ENCODE measurements at places on chromosomes 16 and 17.

DNA sequence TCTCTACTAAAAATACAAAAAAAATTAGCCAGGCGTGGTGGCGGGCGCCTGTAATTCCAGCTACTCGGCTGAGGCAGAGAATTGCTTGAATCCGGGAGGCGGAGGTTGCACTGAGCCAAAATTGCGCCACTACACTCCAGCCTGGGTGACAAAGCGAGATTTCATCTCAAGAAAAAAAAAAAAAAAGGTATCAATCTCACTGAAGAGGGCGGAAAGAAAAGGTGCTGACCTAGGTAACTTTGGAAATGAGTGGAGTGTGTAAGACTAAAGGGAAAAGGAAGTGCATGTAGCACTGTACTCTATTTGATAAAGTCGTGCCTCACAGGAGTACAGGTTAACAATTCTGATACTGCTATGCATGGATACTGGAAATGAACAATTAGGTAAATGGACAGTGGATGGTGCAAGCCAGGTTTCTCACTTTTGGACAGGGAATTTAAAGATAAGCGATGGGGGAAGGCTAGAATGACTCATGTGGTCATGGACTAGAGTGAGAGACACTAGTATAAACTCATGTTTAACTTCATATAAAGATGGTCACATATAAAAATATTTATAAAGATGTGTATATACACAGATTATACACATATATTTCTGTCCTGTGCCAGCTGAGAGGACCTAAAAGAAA is 142.9 kb downstream of the CDK5R1 start:
- DNase-seq = no peak

GRCh38 chr16:67284699-67285646 is 5.6 kb downstream of the PLEKHG4 start:
- no peak for DNase-seq

DNA sequence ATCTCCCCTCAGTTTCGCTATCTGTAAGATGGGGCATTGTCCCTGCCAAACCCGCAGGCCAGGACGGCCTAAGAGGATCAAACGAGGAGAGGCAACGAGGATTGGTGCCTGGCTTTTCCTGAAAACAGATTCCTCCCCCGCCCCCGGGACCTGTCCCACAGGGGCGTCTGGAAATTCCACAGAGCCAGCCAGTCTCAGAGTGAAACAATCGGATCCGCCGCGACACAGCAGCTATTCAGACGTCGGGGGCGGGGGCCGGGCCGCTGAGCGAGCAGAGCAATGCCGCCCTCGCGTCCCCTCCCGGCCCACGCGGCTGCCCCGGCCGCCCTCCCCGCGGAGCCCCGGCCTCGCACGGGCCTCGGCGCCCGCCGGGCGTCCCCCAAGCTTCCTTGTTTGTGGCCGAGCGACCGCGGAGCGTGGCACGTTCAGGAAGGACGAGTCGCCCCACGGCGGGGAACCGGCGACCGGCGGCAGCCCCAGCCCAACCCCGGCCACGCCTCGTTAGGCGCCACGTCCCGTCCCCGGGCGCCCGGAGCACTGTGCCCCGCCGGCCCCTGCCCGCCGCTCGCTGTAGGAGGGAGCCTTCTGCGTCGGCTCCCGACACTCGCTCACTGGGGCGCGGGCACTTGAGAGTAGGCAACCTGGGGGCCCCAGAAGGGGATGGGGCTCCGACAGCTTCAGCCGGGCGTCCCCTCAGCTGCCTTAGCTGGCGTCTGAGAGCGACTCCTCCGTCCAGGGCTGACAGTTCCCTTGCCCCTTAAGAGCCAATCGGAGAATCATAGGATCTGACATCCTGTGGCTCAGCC is 29.6 kb upstream of the PHOSPHO1 start:
- DNase-seq = peak; percentile 72

DNA sequence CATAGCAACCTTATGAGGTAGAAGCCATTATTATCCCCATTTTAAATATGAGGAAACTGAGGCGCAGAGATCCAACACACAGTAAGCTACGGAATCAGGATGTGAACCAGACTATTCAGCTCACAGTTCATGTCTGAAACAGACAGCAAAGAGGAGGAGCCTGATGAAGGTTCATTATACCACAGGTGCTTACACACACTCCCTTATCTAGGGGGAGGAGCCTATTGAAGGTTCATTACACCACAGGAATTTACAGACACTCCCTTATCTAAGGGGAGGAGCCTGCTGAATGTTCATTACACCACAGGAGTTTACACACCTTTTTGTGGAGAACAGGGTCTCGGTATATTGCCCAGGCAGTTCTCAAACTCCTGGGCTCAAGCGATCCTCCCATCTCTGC is 21.9 kb downstream of the C16orf95 start:
- no peak for DNase-seq

DNA sequence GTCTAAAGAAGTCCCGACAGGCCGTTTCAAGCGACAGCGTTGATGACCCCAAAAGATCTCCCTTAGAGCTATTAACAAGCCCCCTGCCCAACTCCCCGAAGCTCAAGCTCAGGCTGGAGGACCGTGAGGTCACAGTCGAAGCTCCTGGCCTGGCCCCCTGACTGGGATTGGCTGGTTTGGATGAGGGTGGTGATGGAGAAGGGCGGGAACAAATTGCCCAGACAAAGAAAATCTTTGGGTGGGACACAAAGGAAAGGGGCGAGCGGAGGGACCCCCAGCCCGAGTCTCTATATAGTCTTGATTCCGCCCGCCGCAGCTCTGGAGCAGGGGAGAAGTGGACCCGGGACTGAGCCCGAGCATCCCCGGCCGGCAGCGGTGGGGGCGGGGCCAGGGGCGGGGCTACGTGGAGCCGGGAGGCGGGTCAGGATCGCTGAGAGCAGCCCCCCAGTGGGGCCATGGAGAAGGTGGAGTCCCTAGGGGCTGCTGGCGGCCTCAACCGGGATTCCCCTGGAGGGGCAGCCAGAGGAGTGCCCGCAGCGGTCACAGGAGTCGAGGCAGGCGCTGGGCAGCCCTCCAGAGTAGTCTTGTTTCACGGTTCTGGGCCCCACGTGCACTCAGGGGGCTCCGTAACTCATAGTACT is 982 bp upstream of the NEURL4 start:
- peak; percentile 91 for DNase-seq

- no peak for DNase-seq
These were observed 12.1 kb upstream of the CD300LD start for GRCh38 chr17:74604200-74604599.

GRCh38 chr17:28487881-28488532 is 14.6 kb downstream of the SLC13A2 start:
- DNase-seq = no peak

GRCh38 chr16:78240459-78241222 is 141.2 kb downstream of the WWOX start:
- no peak for DNase-seq

DNA sequence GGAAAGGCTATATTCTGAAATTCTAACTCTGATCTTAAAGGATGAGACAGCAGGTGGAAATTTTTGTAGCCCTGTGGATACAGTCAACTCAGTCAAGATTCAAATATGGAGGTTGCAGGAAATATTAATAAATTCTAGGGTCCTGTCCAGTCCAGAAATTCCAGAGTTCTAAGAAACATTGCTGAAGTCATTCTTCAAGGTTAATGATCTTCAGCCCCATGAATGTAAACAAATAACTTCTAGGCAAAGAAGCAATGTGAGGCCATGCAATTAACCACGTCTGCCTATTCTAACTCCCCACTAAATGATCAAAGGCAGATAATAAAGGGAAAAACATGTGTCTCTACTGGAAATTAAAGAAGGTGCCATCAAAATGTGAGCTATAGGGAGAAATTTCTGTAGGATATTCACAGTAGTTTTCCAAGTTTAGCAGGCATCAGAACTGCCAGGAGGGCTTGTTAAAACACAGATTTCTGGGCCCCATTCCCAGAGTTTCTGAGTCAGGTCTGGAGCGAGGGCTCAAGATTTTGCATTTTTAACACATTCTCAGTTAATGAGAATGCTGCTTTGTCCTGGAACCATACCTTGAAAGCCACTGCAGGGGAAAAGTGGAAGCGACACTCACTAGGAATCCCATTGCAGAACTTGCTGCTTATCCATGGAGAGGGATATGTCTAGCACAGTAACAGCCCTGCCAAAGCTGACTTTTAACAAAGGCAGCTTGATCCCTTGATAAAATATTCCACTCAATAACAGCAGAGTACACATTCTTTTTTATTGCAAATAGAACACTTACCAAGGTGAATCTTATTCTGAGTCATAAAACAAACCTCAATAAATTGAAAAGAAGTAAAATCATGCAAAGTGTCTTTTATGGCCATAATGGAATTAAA is 61.8 kb downstream of the DNAH3 start:
- DNase-seq = no peak

GRCh38 chr17:17680477-17681186 is 626 bp upstream of the RAI1 start:
- no peak for DNase-seq

- DNase-seq = no peak
These were observed 111.8 kb upstream of the NUDT7 start for GRCh38 chr16:77610496-77610895.

- no peak for DNase-seq
These were observed 363.8 kb upstream of the HSBP1 start for GRCh38 chr16:83443972-83444371.

DNA sequence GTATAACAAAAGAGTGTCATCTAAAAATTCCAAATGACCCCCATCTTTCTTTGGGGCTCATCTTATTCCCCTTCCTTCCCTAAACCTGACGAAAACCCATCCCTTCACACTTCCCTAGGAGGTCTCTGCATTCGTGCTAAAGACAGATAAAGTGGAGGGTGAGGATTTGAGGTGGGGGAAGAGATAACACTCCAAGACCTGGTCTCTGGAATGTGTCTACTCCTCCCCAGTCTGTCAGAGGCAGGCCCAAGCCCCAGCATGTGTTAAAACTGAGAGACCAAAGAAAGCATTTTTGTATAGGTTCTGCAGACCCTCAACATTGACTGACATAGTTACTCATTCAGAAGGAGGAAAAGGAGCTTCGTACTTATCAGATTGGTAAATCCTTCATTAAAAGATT is 11.0 kb upstream of the LHX1 start:
- no peak for DNase-seq

Measured in GM13976 (cell line).